GM03348 (cell line): ENCODE measurements at places on chromosomes 2 and 18.

- DNase-seq = no peak
Measured at GRCh38 chr18:76134628-76135027, 360.4 kb downstream of the ZNF516 start.

GRCh38 chr2:23131066-23131575, 253.9 kb upstream of the KLHL29 start:
- no peak for DNase-seq

DNA sequence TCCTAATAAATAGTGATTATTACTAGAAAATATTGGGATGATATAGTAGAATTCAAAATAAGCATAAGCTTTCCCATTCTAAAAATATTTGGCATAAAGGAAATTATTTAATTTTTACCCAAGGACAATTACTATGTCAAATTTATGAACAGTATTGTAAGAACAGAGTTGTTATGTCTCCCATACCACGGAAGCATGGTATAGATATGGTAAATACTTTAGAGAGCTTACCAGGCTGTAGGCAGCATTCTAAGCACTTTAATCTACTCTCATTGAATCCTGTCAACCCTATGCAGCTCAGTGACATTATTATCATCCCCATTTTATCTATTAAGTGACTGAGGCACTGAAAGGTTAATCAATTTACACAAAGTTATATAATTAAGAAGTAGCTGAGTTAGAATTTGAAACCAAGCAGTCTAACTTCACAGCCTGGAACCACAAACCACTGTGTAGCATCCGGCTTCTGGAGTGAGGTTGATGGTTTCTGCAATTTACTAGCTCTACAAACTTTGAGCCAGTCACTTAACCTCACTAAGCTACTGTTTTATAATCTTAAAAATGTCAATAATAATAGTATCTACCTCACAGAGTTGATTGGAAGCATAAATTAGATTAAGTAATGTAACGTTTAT, 323.7 kb downstream of the ARHGAP15 start:
- no peak for DNase-seq

GRCh38 chr2:214899751-214900150, 90.3 kb upstream of the BARD1 start:
- no peak for DNase-seq

- no peak for DNase-seq
Measured at GRCh38 chr18:50633992-50634391, 74.1 kb downstream of the MAPK4 start.

GRCh38 chr2:191522478-191523120, 155.3 kb upstream of the NABP1 start:
- no peak for DNase-seq

DNA sequence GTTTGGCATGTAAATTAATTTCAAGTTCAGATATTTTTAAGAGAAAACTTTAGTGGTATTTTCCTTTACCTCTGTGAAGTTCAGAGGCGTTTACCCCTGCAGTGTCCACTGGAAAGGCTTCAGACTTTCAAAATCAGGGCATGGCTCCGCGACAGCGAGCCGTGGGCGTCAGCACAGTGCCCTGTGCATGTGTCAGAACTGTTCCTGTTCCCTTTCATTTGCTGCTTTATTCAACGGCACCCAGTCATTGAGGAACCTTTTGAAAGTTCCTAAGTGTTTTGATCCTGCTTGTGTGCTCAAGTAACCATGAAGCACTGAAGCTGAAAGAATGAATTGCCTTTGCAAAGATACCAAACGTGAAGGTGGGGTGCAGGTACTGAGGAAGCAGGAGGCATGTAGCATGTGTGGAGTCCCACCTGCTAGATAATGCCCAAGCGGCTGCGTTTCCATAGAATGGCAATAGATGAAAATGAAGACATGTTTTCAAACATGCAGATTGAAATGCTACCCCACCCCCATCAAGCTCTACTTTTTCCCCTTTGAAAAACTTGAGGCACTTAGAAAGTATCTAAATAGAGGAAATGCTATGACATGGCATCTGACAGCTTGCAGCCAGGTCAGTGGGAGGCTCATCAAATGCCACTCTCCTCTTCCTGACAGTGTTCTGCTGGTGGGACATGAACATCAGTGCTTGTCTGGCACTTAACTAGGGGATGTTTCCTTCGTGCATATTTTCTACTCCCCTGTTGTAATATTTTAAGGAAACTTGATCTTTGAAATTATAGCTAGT, 148.6 kb downstream of the ZNF236 start:
- no peak for DNase-seq

- no peak for DNase-seq
Measured at GRCh38 chr2:75340560-75340959, 141.2 kb upstream of the TACR1 start.

- DNase-seq = no peak
Measured at GRCh38 chr2:32495139-32495538, 132.7 kb upstream of the TTC27 start.

DNA sequence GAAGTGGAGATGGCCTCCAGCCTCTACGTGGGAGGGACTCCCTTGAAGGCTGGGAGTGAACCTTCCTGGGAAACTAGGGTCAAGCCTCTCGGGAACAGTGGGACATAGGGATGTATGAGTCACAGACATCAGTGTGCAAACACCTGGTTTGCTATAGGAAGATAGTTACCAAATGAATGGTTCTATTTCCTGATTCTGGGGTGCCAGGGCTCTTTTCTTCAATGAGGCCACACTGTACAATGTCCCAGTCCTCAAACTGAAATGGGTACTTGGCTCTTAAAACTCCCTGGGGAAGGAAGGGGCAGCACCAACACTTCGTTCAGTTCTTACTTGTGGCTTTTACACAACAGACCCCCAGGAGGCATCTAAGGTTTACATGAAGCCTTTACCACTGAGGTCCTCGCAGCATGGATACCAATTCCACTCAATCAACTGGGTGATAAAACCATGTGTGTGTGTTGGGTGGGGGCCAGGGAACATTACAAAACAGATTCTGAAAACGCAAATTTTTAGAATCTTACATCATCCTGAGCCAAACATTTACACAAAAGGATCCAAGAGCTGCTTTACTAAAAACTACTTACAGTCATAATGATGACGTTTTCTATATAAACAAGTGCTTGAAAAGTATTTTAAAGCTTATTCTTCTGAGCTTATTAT, 10.4 kb downstream of the ERFE start:
- peak; percentile 82 for DNase-seq

DNA sequence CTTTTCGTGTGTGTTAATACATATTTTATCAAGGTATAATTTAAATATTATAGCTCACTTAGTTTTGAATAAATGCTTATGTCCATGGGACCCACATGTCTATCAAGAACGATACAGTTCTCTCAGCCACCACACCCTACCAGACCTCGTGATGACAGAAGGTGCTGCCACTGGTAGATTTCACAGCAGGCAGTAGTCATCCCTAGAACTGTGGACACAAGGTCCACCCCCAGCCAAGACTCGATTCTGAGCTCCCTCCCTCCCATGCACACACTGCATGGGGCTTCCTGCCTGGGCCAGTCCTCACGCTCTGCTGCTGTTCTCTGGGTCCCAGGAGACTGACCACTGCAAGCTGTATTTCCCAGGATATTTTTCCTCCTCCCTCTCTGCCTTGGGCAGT, 26.5 kb upstream of the CREB1 start:
- peak; percentile 32 for DNase-seq

GRCh38 chr18:35028536-35028935, 12.7 kb upstream of the MAPRE2 start:
- DNase-seq = no peak

DNA sequence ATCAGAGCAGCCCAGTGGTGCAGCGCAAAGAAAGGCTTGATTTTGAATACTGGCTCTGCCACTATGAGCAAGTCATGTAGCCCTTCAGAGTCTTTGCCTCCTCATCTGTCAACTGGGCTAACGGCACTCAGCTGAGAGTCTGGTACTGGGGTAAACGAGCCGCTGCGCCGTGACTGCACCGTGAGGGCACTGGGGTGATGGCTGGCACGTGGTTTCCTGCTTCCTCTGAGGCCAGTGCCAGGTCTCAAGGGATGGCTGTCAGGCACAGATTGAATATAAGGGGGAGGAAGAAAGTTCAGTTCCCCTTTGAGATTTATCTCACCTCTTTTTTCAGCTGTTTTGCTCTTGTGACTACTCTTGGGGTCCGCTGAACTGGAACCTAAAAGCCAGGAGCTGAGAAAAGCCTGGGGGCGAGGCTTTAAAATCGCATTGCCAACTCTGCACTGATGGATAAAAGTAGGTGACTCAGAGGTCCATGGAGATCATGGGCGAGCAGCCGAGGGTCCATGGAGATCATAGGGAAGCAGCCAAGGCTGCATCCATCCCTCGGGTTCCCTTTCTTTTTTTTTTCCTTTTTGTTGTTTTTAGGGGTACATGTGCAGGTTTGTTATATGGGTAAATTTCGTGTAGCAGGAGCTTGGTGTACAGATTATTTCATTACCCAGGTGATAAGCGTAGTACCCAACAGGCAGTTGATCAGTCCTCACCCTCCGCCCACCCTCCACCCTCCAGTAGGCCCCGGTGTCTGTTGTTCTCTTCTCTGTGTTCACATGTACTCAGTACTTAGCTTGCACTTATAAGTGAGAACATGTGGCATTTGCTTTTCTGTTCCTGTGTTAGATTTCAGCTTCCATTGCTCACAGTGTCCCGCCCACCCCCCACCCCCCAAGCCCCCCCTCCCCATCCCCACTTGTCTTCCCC, 114.3 kb downstream of the SPP2 start:
- DNase-seq = no peak

DNA sequence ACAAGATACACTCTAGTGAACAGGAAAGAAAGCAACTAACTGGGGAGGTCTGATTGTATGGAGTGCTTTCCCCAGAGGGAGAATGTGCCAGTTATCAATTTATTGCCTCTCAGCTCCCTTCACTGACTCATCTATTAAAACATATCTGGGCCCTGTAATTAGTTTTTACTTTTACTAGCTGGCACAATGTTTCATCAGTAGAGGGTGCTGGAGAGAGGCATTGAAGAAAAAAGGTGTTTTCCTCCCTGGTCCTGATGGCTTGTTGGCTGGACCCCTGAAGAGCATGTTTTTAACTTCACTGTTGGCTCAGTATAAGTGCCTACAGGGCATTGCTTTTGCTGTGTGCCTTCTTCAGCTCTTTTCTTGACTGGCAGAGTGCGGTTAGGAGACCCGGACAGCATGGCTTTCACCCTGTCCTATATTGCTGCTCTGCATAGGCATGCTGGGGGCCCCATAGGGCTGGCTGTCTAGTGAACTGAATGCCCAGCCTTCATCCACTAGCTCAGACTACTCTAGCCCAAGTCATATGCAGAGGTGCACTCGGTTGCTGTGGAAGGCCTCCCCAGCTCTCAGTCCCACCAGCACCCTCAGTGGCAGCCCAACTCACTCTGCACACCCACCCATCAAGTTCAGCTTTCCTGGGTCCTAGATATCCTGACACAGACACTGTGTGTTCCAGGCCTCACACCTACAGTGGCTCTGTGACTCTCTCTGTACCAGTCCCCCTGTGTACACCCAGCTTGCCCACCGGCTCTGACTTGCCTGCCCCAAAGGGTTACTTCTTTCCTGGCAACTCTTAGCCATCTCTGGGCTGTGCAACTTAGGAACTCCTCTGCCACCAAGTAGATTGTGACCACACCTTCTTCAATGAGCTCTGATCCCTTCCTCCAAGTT, 62.3 kb upstream of the ACYP2 start:
- DNase-seq = no peak

- DNase-seq = no peak
Measured at GRCh38 chr2:10493075-10493633, 45.0 kb upstream of the ODC1 start.

GRCh38 chr2:113198048-113198789, 24.4 kb downstream of the PSD4 start:
- no peak for DNase-seq

DNA sequence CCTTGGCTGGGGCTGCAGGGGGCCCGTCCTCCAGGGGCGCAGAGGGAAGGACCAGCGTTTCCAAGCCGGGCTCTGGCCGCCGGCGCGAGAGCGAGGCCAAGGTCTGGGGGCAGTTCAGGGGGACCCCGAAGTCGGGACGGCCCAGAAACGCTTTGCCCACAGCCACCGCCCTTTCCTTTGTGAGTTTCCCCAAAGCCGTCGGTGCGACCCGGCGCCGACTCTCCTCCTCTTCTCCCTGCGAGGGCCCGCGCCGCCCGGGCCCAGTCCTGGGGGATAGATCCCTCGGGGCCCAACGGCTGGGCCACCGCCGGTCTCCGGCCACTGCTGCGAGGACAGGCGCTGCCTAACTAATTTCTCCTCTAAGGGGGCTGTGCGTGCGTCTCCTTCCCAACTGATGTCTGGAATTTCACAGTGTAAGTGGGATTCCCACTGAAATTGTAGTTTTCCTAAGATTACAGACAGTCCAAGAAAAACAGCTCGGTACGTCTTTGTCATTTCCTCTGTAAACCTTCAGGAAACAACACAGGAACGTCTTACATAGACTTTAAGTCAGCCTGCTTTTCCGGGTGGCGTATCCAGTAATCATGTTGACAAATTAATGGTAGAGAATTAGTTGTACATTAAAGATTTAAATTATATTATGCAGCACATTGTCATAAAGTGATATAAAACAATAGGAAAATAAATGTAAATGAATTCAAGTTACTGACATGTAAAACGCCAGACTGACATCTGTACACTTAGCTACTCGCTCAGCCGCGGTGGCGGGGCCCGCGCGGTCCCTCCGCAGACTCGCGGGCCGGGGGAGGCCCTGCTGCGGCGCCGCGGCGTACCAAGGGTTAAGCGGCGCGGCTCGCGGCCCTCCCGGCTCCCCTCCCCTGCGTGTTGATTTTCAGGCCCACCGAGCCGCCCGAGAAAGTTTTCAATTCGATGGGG, 139.4 kb upstream of the SIX3 start:
- no peak for DNase-seq

GRCh38 chr2:69911985-69912563, 2.8 kb upstream of the MXD1 start:
- peak; percentile 62 for DNase-seq

DNA sequence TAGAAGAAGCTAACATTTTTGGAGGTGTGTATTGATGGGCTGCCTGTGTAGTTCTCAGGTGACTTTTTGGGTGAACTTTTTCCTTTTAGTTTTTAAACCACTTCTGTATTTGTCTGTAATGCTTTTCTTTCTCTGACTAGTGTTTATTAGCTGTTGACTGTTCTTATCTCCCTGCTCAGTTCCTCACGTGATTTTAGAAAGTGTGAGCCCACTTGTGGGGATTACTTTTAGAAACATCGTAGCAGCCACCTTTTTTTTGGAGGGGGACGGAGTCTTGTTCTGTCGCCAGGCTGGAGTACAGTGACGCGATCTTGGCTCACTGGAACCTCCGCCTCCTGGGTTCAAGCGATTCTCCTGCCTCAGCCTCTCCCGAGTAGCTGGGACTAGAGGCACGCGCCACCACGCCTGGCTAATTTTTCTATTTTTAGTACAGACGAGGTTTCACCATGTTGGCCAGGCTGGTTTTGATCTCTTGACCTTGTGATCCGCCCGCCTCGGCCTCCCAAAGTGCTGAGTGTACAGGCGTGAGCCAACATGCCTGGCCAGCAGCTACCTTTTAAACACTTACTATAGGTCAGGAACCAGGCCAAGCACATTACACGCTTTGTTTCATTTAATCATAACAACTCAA, 9.2 kb upstream of the CDKL4 start:
- DNase-seq = no peak
